ENCODE measurements at places on chromosomes 6 and 20. TPM values are rescaled to one million over a fixed set of nuclear protein-coding genes. Genes with fewer than 3 reads are reported as not detected.

Gene SIM1
- not detected for total RNA-seq

Gene TAAR1
- total RNA-seq = not detected

Gene IL17F
- not detected for total RNA-seq

Gene C20orf141
- total RNA-seq = not detected

Gene TSPO2
- not detected for total RNA-seq

Gene LRFN2
- total RNA-seq = not detected

Gene CST2
- total RNA-seq = not detected

Gene COL21A1
- 15.6 TPM for total RNA-seq

Gene PACRG
- 1.5 TPM for total RNA-seq

Gene CFAP61
- not detected for total RNA-seq

Gene TINAG
- total RNA-seq = not detected

Gene VIP
- 1.6 TPM for total RNA-seq

Gene LY6G6F
- total RNA-seq = not detected

Gene CDSN
- total RNA-seq = not detected

- no peak for DNase-seq
Measured at GRCh38 chr6:127997496-127998164, 96.8 kb upstream of the THEMIS start.

- no peak for DNase-seq
Measured at GRCh38 chr20:62550087-62550632, 74.4 kb upstream of the GATA5 start.

GRCh38 chr6:142398353-142398752 is 96.5 kb downstream of the ADGRG6 start:
- no peak for DNase-seq

DNA sequence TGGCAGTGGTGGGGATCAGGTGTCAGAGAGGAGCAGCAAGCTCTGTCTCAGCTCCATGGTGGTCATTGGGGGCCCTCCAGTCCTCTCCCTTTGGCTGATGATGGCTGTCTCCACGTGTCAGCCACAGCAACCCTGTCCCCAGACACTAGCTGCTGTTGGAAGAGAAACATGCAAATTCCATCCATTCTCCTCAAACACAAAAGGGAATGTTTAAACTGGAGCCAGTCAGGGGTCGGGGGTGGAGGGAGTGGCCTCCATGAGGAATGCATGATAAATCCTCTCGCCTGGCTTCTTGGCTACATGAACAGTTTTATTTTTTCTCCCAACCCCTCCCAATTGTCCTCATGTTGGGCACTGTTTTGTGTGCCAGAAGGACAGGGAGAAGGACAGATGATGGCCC is 86.4 kb downstream of the EDN3 start:
- DNase-seq = no peak

- no peak for DNase-seq
Measured at GRCh38 chr6:156840136-156840535, 63.0 kb downstream of the ARID1B start.

DNA sequence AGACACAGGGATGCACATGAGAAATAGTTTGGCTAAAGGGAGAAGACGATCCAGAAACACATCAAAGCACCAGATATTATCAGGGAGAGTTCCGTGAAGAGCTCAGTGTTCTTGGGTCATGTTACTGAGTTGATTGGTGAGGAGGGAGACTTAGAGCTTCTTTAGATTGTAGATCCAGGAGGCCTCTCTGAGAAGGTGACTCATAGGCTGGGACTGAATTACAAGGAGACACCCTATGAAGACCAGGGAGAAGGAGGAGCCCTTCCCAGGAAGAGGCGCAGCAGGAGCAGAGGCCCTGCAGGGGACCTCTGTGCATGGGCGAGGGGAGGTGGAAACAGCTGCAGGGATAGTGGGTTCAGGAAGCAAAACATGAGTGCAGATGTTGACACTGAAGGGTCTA is 196.5 kb downstream of the SLC24A3 start:
- no peak for DNase-seq

DNA sequence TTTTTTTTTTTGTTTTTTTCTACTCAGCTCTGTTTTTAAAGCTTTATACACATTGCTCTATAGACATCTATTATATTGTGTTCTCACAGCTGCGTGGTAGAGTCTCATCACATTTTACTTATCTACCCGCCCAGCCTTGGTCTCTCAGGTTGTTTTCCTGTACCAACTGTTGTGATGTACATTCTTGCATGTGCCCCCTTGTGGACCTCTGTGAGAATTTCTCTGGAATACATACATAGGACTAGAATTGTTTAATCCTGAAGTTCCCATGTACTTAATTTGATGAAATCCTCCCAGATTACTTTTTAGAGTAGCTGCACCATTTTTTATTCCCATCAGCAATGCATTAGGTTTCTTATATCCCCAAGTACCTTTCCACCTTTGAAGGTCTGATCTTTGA is 40.4 kb upstream of the TINAG start:
- DNase-seq = no peak

GRCh38 chr6:34517461-34517881 is 38.7 kb downstream of the SPDEF start:
- peak; percentile 46 for DNase-seq

GRCh38 chr6:80605165-80605989 is 498.9 kb downstream of the BCKDHB start:
- no peak for DNase-seq

GRCh38 chr6:148616841-148617240 is 130.0 kb upstream of the UST start:
- no peak for DNase-seq

DNA sequence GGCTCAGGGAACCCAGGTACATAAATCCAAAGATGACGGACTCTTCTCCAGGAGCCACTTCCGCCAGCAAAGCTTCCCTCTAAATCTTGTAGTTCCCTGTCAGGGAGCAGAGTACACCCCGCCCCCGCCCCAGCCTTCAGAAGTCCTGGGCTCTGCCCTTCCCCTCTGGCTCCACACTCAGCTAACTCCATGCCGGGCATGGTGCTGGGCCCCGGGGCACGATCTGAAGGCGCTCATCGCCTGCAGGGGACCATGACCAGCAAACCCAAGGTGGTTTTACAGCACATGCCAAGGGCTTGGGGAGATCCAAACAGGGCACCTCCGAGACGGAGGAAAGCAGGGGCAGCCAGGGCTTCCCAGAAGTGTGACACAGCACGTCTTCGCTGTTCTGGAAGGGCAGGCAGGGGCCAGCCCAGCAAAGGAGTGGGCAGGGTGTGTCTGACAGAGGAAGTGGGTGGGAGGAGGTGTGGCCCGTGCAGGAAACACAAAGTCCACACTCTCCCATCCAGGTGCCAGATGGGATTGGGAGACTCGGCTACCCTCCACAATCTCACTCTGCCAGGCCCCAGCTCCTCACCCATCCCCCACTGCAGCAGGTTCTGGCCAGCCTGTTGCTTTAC is 41.6 kb upstream of the SLC22A2 start:
- DNase-seq = no peak

DNA sequence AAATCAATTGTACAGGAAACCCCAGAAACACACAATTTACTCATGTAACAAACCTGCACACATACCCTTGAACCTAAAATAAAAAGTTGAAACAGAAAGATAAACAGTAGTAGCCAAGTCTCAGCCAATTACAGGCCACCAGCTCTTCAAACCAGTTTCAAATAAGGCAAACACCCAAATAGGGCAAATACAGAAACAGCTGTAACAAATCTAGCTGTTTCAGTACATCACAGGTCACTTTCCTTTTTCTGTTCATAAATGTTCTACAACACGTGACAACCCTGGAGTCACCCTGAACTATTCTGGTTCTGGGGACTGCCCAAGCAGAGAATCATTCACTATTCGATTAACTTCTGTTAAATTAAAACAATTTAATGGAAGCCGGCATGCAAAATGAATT is 329.0 kb downstream of the GJA1 start:
- DNase-seq = no peak

- DNase-seq = no peak
Measured at GRCh38 chr6:13702809-13703302, 8.8 kb downstream of the RANBP9 start.

DNA sequence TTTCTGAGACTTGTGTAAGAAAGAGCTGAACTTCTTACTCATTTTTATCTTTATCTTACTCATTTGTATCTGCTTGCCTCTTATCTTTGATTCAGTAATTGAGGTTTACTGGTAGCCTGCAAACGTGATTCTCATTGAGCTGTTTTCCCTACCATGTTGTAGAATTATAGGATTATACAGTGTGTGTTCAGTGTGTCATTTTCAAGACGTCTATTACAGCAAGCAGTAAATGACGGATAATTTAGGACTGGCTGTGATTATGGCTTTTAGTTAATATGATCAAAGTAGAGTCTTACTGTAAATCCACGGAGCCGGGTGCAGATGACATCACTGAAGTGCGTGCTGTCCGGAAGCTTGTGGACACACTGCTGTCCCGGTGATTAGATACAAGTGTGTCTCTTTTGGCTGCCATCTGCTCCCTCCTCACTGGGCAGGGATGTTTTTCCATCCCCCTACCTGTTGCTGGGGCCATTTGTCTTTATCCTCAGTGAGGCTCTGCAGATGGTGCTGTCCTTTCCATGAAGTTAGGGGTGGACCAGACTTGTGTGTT is 6.0 kb downstream of the NELFCD start:
- no peak for DNase-seq

DNA sequence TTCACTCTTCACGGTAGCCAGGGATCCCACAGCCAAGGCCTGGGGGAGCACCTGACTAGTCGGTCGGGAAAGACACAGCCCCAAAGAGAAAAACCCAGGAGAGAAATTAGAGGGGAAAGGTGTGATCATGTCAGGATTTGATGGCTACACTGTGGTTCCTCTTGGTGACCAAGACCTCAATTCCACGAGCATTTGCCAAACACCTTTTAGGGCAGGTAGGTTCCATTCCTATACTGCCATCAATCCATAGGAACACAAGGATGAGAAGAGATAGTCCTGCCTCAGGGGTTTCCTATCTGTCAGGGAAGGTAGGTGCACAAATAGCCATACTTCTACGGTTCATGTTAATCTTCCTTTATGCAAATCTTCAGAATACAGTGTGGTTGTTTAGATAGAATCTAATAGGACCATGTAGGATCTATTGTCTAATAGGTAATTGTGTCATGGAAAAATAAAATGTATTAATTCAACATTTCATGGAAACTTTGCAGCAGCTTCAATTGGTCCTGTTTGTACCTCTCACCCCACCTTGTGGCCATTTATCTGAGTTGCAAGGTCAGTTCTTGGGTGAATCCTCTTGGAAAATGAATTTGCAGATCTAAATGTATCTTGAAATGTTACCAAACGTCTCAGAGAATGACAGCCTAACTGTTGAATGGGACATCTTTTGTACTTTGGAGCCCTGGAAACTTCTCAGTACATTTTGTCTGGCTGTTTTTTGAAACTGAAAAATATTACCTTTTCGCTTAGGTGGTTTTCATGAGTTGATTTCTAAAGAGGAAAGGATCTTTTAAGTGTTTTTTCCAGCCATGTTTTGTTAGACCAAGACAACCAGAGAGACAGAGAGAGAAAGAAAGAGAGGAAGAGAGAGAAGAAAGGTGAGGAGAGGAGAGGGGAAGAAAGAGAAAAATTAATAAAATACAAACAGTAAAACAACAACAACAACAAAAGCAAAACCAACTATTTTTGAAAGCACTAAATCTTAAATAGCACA is 33.7 kb upstream of the IYD start:
- no peak for DNase-seq

DNA sequence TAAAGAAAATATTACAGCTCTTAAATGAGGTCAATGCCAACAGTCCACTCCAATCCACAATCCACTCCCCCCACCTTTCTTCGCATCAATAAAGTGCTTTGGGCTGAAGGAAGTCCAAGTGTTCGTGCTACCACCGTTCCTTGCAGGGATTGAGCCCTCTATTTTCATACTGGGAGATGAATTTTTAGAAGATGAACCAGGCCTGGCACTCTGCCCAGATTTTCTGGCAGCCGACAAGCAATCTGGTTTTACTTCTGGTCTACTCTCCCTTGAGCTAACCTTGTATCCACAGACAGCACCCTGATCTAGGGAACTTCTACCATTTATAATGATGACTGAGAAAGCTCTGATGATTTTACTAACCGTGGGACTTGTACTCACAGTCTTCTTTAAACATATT is 72.3 kb downstream of the BTBD9 start:
- DNase-seq = no peak

DNA sequence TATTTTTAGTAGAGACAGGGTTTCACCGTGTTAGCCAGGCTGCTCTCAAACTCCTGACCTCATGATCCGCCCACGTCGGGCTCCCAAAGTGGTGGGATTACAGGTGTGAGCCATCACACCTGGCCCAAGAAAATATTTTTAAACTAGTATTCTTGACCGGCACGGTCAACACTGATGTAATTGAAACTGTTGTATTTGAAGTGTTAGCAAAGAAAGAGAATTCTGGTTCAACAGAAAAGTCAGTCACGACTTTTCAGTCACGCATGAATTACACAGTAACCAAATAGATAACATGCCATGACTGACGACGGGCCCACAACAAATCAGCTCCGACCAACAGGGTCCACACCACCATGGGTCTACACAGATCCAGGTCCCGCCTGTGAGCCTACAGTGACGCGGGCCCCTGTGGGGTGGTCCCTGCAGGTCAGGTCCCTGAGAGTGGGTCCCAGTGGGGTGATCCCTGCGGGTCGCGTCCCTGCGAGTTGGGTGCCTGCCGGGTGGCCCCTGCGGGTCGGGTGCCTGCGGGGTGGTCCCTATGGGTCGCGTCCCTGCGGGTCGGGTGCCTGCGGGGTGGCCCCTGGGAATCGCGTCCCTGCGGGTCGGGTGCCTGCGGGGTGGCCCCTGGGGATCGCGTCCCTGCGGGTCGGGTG is 1.0 kb downstream of the GMEB2 start:
- DNase-seq = peak; percentile 75

DNA sequence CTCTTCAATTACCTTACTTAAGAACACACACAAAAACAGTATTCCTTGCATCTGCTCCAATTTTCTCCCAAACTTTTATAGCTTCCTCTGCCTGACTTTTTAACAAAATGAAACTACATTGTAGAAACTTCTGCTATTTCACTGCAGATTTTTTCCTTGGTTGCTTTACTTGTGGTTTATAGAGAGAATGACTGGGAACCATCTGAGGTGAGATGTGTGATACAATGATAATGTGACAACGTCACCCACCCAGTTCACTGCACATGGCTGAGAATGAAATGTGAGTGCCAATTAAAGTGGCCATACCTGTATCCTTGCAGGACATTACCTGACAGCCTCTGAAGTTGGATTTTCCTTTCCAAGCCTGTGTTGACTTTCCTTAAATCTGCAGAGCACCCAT is 258.4 kb downstream of the CD83 start:
- no peak for DNase-seq

- no peak for DNase-seq
Measured at GRCh38 chr6:122754191-122754731, 25.3 kb upstream of the FABP7 start.

Data from upper lobe of right lung (tissue), 1 donor.